ENCODE measurements at places on chromosomes 2 and 18.

- DNase-seq, result no peak
Observed at GRCh38 chr2:71277536-71278103, 50.7 kb upstream of the PAIP2B start.

- DNase-seq, result no peak
Observed at GRCh38 chr2:163595028-163595427, 140.8 kb downstream of the FIGN start.

DNA sequence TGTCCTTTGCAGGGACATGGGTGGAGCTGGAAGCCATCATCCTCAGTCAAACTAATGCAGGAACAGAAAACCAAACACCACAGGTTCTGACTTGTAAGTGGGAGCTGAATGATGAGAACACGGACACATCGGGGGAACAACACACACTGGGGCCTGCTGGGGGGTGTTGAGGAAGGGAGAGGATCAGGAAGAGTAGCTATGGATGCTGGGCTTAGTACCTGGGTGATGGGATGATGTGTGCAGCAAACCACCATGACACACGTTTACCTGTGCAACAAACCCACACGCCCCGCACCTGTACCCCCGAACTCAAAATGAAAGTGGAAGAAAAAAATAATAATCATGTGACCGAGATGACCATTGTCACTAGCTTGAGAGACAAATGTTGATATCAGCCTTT is 114.7 kb downstream of the NDUFA10 start:
- DNase-seq, result no peak

- DNase-seq, result no peak
Observed at GRCh38 chr2:33246432-33246831, 230.0 kb upstream of the RASGRP3 start.

GRCh38 chr2:207722773-207723424 is 11.5 kb downstream of the CCNYL1 start:
- DNase-seq, result no peak

- no peak for DNase-seq
Observed at GRCh38 chr2:115999039-115999438, 1556.6 kb downstream of the DPP10 start.
